Heart right ventricle (tissue), 16 donors: ENCODE measurements at places on chromosomes 6 and 20.

GRCh38 chr6:169097381-169097959 is 156.2 kb downstream of the THBS2 start:
- no peak for DNase-seq

DNA sequence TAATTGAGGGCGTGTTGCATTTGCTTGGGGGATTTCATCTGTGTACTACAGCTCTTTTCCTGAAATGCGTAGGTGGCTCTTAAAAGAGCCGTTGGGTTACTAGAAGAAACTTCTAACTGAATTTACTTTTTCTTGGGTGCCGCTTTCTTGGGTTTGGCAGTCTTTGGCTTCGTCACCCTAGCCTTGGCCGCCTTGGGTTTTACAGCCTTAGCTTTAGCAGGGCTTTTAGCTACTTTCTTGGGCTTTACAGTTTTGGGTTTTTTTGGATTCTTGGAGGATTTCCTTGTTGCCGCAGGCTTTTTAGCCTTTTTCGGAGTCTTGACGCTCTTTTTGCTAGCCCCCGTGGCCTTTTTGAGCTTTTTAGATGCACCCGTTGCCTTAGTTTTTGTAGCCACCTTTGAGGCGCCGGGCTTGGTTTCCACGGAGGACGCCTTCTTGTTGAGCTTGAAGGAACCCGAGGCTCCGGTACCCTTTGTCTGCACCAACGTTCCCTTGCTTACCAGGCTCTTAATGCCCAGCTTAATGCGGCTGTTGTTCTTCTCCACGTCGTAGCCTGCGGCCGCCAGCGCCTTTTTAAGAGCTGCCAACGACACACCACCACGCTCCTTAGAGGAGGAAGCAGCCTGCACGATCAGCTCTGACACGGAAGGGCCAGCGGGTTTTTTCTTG is 54.5 kb downstream of the TRIM38 start:
- no peak for DNase-seq

- DNase-seq = no peak
Measured at GRCh38 chr6:109328629-109329028, 53.6 kb downstream of the CD164 start.

GRCh38 chr6:155273431-155273830 is 9.6 kb downstream of the CLDN20 start:
- DNase-seq = no peak

- no peak for DNase-seq
Measured at GRCh38 chr6:147991961-147992360, 350.7 kb upstream of the SASH1 start.

DNA sequence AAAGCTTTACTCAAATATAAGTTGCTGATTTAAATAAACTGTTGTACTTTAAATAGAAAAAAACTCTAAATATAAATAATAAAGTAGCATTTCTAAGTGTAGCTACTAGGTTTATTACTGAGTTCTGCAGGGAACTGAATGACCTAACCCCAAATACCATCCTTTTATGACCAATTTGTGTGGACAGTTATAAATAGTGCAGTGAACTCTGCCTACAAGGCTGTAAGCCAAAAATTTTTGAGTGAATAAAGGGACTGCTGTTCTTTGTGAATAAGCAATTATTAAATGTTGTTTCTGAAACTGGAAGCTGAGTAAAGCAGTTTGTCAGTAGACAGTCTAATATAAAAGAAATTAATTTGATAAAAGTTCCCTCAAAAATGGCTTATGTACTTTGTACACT is 90.8 kb upstream of the ELOVL5 start:
- no peak for DNase-seq

- no peak for DNase-seq
Measured at GRCh38 chr6:167778497-167779128, 48.1 kb upstream of the AFDN start.

DNA sequence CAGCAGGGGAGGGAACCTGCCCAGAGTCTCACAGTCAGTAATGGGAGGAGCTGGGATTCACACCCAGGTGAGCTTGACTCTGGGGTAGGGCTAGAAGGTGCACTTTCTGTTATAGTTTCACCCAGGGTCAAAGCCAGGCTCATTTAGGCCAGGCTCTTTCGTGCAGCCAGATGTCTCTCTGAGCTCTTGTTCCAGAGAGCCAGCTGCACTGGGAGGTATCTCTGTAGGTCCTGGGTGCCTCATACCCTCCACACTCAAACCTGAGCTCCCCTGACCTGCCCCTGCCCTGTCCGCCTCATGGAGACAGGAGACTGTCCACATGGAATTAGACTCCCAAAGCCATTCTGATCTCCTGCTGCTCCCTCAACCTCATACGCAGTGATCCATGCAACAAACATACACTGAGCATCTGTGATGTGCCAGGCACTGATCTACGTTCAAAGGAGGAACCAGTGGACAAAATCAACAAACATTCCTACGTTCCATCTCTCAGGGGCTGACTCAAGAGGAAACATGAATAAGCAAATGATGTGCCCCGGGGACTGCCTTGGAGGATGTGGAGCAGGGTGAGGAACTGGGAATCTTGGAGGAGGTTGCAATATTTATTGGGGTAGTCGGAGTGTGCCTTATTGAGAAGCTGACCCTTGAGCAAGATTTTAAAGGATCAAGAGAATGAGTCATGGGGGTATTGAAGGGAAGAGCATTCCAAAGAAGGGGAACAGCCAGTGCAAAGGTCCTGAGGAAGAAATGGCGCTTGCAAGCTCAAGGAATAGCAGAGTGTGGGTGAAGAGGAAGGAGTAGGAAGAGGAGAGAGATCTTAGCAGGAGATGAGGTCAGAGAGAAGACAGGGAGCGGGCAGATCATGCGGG is 71.3 kb upstream of the TOX2 start:
- no peak for DNase-seq

DNA sequence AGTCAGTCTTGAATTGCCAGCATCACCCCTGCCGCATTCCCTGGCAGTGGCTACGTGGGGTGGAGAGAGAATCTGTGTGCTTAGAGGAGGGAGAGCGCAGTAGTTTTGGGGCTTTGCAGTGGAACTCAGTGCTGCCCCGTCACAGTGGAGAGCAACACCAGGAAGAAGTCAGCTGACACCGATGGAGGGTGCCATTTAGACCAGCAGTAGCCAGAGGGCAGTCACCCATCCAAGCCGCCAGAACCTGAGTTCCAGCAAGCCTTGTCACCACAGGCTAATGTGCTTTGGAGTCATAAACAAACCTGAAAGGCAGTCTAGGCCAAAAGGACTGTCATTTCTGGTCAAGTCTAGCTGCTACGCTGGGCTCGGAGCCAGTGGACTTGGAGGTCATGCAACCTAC is 22.0 kb upstream of the PERP start:
- no peak for DNase-seq

GRCh38 chr6:147710890-147711289 is 202.4 kb downstream of the SAMD5 start:
- DNase-seq = no peak

DNA sequence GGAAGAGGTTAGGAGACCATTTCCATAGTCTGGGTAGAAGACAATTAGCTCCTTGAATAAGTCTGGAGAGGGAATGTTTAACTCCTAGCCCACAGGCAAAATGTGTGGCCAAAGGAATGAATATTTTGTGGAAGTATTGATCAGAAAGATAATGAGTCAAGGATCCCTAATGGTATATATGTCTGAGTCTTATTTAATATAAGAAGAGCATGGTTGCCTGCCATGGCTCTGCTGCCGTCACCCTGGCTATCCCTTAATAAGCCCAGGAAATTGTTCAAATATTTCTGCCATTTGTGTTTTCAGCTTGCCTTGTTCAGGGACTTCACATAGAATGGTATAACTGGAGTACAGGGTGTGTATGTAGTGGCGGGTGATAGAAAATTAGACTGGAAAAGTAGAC is 18.1 kb upstream of the CALHM6 start:
- no peak for DNase-seq

GRCh38 chr6:3904518-3904917 is 55.3 kb downstream of the FAM50B start:
- DNase-seq = no peak

GRCh38 chr6:68615938-68616337 is 19.1 kb upstream of the ADGRB3 start:
- DNase-seq = no peak

- DNase-seq = no peak
Measured at GRCh38 chr20:2993250-2993649, 50.2 kb upstream of the GNRH2 start.

- DNase-seq = no peak
Measured at GRCh38 chr6:11161031-11161956, 49.8 kb upstream of the ERVFRD-1 start.

GRCh38 chr6:96171112-96171511 is 155.3 kb downstream of the FUT9 start:
- no peak for DNase-seq

- no peak for DNase-seq
Measured at GRCh38 chr20:4490606-4491280, 231.0 kb upstream of the PRND start.

GRCh38 chr6:166465003-166465399 is 82.3 kb upstream of the MPC1 start:
- no peak for DNase-seq

- DNase-seq = no peak
Measured at GRCh38 chr6:153216789-153217188, 85.7 kb upstream of the RGS17 start.

DNA sequence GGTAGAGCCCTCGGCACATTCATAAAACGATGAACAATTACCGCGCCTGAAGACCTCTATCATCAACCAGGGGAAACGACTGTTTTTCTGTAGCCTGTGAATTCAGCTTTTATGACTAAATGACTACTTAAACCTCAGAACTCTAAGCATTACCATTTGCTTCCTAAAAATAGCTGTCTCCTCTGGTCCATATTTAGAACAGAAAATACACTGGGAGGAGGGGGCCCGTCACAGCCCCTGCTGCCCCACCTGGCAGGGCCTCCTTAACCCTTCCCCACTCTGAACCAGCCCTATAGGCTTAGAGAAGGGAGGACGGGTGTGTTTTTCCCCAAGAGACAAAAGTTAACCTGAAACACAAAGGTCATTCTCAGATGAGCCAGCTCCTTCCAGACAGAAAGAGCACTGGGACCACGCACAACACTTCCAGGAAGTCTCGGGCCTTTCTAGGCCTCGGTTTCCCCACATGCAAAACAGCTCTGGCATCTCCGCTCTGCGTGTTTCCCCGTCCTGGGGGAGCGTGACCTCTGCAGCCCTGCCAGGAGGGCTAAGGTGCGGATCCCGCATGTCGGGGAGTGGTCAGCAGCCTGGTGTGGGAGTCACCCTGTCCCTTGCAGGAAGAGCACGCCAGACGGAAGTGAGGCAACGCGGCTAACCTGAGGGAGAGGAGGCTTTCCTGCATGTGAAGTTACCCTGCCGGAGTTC is 193.9 kb downstream of the DLL1 start:
- peak; percentile 2 for DNase-seq

DNA sequence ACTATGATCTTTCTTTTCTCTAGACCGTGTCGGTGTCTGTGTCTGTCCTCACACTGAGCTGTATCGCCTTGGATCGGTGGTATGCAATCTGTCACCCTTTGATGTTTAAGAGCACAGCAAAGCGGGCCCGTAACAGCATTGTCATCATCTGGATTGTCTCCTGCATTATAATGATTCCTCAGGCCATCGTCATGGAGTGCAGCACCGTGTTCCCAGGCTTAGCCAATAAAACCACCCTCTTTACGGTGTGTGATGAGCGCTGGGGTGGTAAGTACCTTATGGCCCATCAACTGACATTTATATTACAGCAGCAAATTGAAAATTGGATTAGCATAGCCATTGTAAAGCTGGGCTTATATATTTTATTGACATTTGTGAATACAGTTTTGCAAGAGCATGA is 72.2 kb upstream of the GFRAL start:
- no peak for DNase-seq

- peak; percentile 77 for DNase-seq
Measured at GRCh38 chr6:89984926-89985750, 90.9 kb downstream of the GJA10 start.

DNA sequence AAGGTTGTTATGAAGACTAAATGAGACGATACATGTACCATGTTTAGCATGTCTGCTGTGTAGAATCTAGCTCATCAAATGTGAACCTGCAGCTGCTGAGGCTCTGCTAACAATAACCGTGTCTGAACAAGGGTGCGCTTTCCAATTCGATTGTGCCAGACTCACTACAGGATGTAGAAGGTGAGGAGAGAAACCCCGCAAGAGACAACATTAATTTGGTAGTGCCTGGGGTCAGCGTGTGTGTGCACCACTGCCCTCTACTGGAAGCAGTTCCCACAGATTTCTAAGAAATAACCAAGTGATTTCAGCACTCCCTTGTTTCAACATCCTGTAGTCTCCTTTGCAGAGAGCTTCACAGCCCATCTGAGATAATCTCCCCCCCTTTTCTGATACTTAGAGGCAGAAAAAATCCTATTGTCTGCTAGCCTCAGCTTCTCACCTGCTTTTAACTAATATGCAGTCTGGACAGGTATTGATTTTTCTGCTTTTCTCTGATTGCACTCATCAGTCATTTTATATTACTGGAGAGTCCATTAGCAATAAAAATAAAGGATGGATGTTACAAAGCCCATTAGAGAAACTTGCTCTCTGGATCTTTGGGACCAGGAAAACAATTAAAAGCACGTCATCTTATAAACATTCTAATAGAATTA is 96.7 kb upstream of the BACH2 start:
- no peak for DNase-seq

- DNase-seq = no peak
Measured at GRCh38 chr20:36312724-36313441, 6.7 kb downstream of the DLGAP4 start.

DNA sequence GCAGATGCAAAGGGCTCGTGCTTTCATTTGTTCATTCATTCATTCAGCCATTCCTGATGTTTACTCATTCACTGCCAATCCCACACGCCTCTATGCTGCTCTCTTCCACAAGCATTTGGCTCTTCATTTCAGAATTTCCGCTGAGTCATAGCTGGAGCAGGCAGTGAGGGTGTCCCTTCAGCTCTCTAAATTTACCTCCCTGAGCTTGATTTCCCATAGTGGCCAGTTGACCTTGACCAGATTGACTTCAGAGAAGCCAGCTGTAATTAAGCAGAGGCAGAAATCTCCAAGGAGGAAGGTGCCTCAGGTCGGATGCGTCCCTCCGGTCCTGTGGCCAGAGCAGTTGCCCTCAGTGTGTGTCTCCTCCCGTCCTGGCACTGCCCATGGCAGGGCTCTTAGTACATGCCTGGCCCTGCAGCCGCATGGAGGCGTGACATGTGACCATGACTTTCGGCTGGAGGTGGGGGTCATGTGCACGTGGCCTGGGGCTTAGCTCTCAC is 267.2 kb upstream of the ECI2 start:
- DNase-seq = peak; percentile 71

GRCh38 chr20:51318058-51318949 is 224.2 kb downstream of the NFATC2 start:
- peak; percentile 27 for DNase-seq

GRCh38 chr6:17835784-17836183 is 129.1 kb upstream of the NUP153 start:
- no peak for DNase-seq

- DNase-seq = peak; percentile 53
Measured at GRCh38 chr20:33846291-33846935, 35.3 kb downstream of the CHMP4B start.

GRCh38 chr6:45574885-45575284 is 197.2 kb upstream of the SUPT3H start:
- DNase-seq = no peak

- no peak for DNase-seq
Measured at GRCh38 chr20:58669287-58670006, 18.4 kb downstream of the STX16 start.

- peak; percentile 74 for DNase-seq
Measured at GRCh38 chr6:143060806-143061596, at the start of gene AIG1. Gene AIG1 (plus strand): TSS chr6:143060889. CDS start chr6:143060926, 37 bp downstream.
